ENCODE measurements at places on chromosomes 11 and 22. TPM values are rescaled to one million over a fixed set of nuclear protein-coding genes. Genes with fewer than 3 reads are reported as not detected.

Gene KIRREL3
- polyA plus RNA-seq = 29.0 TPM

Gene P2RY6
- polyA plus RNA-seq = not detected

Gene SLC5A1
- polyA plus RNA-seq = not detected

Gene WNT7B
- polyA plus RNA-seq = 0.16 TPM

Gene JHY
- 0.37 TPM for polyA plus RNA-seq

Gene TESMIN
- polyA plus RNA-seq = not detected

Gene GRAP2
- polyA plus RNA-seq = not detected

Gene PTGDR2
- polyA plus RNA-seq = 0.51 TPM

Gene KCNQ1
- polyA plus RNA-seq = not detected

Gene EXPH5
- not detected for polyA plus RNA-seq

Gene CTSW
- polyA plus RNA-seq = not detected

Gene CAPN5
- 20.5 TPM for polyA plus RNA-seq

Gene RFPL2
- polyA plus RNA-seq = 9.7 TPM

Gene OR2AG2
- not detected for polyA plus RNA-seq

Gene CSNK2A3
- 1.9 TPM for polyA plus RNA-seq

Gene TBX1
- polyA plus RNA-seq = not detected

Gene MEN1
- polyA plus RNA-seq = 16.8 TPM

Gene ALG9
- 92.1 TPM for polyA plus RNA-seq

Gene MISFA
- 3.0 TPM for polyA plus RNA-seq

Gene ZBTB16
- polyA plus RNA-seq = 0.45 TPM

Gene CHRM1
- polyA plus RNA-seq = not detected

Gene C11orf98
- polyA plus RNA-seq = 103 TPM

Gene APOBEC3F
- not detected for polyA plus RNA-seq

Gene KCNJ5
- polyA plus RNA-seq = 1.1 TPM

Gene TNNT3
- polyA plus RNA-seq = not detected

Gene UPK3A
- polyA plus RNA-seq = not detected

Gene ACO2
- 88.2 TPM for polyA plus RNA-seq

Gene PARVA
- polyA plus RNA-seq = 1.0 TPM

Gene RIN1
- polyA plus RNA-seq = 4.2 TPM

Gene SLC22A8
- polyA plus RNA-seq = not detected

Gene SERPING1
- 0.22 TPM for polyA plus RNA-seq

Data from neural cell (in vitro differentiated cells).